Retinal pigment epithelial cell (primary cell): ENCODE measurements at places on chromosomes 5 and 9.

DNA sequence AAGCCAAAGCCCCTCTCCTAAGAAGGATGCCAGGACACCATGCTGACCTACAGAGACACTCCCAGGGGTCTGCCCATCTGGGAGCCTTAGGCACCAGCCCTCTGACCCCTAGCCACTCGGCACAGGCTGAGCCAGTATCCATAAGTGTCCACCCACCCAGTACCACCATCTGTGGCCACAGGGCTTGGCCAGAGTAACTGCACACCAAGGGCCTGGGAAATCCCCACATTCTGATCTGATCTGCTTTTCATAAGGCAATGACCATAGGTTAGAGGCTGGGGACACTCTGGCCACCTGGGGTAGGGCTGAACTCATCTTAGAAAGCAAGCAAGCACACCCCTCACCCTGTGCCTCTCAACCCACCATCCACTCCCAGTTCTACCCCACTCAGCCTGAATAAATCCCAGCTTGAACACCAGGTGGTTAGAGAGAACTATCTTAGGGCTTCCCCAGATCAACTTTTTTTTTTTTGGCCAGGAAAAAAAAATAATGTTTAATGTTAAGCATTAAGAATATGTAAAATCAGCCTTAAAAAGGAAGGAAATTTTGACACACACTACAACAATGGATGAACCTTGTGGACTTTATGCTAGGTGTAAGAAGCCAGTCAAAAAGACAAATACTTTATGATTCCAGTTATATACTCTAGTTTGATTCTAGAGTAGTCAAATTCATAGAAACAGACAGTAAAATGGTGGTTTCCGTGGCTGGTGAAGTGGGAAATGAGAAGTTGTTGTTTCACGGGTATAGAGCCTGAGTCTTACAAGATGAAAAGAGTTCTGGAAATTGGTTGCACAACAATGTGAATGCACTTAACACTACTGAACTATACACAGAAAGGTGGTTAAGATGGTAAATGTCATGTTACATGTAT lies 6.2 kb downstream of the GNPDA1 start:
- DNase-seq = no peak

- no peak for DNase-seq
Measured at GRCh38 chr5:10679336-10679988, 81.6 kb downstream of the DAP start.

- no peak for DNase-seq
Measured at GRCh38 chr5:83092619-83093018, 15.3 kb downstream of the XRCC4 start.

DNA sequence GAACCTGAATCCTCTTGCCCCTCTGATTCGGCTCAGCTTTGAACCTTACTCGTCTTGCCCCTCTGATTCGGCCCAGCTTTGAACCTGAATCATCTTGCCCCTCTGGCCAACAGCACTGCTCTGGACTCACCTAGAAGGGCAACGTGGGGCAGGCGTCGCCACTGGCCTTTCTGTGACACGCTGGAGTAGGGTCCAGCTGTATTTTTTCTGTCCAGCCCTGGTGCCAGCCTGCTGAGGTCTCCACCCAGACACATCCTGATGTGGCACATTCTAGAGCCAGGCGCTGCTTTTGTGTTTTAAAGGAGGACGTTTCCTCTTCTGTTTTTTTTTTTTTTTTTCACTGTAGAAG lies 15.2 kb upstream of the CPEB4 start:
- DNase-seq = no peak

DNA sequence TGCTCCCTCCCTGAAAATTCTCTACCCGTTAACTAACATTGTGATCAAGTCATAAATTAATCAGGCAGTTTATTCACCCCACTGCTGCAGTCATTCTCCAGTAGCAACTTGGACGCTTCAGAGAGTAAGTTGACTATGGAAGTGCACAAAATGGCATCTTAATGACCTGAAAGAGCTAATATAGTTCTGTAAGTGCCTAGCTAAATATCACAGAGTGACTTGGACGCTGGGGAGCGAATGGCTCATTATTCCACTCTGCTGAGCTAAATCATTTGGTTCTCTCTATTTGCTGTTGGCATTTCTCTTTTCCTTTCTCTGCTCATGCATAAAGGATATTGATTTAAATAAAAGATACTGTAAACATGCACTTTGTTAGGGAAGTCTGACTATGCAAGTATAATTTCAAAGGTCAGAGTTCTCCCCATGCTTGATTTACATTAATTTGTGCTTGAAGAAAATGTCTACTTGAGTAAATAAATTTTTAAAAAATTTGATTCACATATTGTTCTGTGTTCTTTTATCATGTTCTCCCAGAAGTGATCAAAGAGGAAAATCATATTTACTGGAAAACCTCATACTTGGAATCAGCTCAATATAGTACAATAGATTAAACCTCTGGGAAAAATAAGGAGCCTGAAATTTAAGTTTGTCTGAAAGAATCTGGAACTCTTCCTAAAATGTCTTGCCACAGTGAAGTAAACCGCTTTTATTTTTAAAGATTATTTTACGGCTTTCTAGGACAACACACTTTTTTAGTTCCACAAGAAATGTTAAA lies 169.5 kb upstream of the HAPLN1 start:
- no peak for DNase-seq
